Lower lobe of right lung (tissue), 2 donors: ENCODE measurements at places on chromosomes 4 and X. TPM values are rescaled to one million over a fixed set of nuclear protein-coding genes. Genes with fewer than 3 reads are reported as not detected.

Gene NUDT11
- total RNA-seq = 0.53 TPM

Gene PPBP
- total RNA-seq = 9.7 TPM

Gene GAGE13
- not detected for total RNA-seq

Gene NDUFC1
- 52.0 TPM for total RNA-seq

Gene ZGRF1
- 5.7 TPM for total RNA-seq

Gene ZNF185
- total RNA-seq = 17.9 TPM

Gene GPR173
- 0.56 TPM for total RNA-seq

GRCh38 chrX:155966876-155967275 lies 30.6 kb upstream of the IL9R start:
- DNase-seq = no peak

GRCh38 chrX:7132335-7133049 lies 15.0 kb upstream of the STS start:
- DNase-seq = peak; percentile 74

- no peak for DNase-seq
These were observed 4.4 kb downstream of the CFP start for GRCh38 chrX:47625365-47625764.

DNA sequence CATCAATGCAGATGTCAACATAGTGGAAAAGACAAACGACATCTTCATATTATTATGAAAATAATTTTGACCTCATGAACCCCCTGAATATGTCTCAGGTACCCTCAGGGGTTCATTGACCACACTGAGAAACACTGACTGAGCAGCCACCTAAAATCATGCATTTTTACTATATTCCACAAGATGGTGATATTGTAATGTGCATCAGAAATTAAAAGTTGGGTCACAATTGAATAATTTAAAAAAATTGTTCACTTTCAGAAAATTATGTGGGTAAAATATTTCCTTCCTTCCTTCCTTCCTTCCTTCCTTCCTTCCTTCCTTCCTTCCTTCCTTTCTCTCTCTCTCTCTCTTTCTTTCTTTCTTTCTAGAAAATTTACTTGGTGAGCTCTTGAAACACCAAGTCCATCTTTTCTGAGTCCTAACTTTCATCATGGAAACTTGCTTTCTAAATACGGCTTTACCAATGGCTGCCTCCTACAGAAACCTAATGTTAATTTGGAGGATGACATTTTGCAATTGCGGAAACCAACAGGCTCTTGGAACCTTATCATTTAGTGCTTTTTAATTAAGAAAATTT lies 103.6 kb downstream of the RTL3 start:
- DNase-seq = no peak

GRCh38 chrX:15989716-15990115 lies 133.6 kb upstream of the GRPR start:
- DNase-seq = no peak

DNA sequence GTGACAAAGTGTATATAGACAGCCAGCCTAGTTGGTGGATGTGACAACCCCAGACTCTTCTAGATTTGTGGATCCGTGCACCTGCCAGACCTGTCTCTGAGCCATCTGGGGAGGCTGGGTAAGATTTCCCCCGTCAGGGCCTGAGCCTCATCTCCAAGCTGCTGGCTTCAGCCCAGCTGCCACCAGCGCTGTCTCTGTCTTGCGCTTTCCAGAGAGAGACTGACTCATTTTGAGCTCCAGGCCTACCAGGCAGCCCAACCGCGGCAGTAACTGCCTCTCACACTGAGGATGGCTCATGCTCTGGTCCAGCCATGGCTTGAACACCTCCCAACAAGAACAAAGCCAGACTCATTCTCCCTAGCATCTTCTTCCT lies 26.4 kb downstream of the NOP14 start:
- DNase-seq = no peak

DNA sequence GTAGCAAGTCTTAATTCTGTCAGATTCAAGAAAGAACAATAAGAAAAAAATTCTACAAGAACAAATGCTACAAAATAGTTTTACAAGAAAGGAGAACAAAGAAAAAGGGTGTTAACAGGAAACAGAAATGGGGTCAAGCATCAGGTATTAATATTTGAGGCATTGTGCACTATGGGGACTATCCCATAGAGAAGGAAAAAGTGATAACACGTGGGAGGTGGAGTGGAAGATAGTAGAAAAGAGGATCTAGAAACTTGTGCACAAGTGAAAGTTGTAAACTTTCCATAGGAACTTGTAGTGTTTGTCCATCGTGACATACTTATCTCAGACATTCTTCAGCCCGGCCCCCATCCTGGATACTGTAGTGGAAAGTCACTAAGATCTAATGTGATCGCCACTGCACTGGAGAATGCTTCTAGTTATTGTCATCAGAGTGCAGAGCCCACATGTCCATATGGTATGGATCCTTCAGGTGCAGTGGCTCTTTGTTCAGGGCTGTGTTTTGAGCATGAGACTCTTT lies 15.4 kb upstream of the NFXL1 start:
- DNase-seq = no peak

DNA sequence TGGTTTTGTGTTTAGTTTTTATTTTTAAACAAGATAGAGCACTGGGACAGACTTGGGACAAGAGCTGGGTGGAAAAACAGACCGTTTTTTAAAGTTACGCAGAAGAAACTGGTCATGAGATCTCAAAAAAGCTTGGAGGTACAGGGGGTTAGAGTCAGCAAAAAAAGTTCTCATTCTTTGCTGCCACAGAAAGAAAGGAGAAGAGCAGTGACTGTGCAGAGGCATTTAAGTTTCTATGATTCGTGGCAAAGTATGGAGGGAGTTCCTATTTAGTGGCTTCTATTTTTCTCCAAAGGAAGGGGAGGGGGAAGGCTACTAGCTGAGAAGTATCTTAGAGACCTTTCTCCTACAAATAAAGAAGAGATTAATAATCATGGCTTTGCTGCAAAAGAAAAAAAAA lies 68.3 kb downstream of the MANBA start:
- DNase-seq = no peak

- peak; percentile 21 for DNase-seq
These were observed 90.0 kb upstream of the ADRA2C start for GRCh38 chr4:3676196-3676595.

DNA sequence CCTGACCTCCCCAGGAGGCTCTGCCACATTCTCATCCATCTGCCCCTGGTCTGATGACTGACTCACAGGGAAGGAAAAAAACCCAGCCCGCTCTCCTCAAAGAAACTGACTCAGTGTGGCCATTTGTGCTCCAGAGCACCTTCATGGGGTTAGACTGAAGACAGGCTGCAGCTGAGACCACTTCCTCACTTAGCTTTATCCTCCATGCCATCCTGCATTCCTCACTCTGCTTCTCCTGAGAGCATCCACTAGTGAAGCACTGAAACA lies 35.9 kb upstream of the HPSE start:
- no peak for DNase-seq

GRCh38 chr4:152944666-152945320 lies 8.7 kb downstream of the FHDC1 start:
- no peak for DNase-seq

- no peak for DNase-seq
These were observed 44.8 kb downstream of the RBPJ start for GRCh38 chr4:26365537-26366150.

GRCh38 chrX:111444881-111445280 lies 32.9 kb upstream of the DCX start:
- no peak for DNase-seq

- no peak for DNase-seq
These were observed 24.1 kb downstream of the FGFRL1 start for GRCh38 chr4:1035510-1035909.

DNA sequence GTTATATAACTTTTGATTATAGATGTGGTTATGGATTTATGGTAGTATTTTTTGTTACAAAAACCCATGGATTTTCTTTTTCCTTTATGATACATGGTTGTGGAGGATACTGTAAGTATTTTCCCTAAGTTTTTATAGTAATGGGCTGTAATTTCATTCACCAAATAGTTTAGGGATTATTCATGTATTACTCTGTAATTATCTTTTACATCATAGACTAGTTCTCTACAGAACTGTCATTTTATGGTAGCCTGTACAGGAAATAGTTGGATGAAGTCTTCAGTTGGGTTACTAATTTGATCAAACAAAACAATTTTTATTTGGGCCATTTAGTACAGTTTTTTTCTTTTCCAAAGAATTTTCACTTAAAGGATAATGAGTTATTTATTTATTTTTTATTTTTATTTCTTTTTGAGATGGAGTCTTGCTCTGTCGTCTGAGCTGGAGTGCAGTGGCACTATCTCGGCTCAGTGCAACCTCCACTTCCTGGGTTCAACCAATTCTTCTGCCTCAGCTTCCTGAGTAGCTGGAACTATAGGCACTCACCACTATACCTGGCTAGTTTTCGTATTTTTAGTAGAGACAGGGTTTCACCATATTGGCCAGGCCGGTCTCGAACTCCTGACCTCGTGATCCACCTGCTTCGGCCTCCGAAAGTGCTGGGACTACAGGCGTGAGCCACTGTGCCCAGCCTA lies 42.1 kb downstream of the RBPJ start:
- no peak for DNase-seq
